ENCODE measurements at places on chromosomes 3 and 15. TPM values are rescaled to one million over a fixed set of nuclear protein-coding genes. Genes with fewer than 3 reads are reported as not detected.

DNA sequence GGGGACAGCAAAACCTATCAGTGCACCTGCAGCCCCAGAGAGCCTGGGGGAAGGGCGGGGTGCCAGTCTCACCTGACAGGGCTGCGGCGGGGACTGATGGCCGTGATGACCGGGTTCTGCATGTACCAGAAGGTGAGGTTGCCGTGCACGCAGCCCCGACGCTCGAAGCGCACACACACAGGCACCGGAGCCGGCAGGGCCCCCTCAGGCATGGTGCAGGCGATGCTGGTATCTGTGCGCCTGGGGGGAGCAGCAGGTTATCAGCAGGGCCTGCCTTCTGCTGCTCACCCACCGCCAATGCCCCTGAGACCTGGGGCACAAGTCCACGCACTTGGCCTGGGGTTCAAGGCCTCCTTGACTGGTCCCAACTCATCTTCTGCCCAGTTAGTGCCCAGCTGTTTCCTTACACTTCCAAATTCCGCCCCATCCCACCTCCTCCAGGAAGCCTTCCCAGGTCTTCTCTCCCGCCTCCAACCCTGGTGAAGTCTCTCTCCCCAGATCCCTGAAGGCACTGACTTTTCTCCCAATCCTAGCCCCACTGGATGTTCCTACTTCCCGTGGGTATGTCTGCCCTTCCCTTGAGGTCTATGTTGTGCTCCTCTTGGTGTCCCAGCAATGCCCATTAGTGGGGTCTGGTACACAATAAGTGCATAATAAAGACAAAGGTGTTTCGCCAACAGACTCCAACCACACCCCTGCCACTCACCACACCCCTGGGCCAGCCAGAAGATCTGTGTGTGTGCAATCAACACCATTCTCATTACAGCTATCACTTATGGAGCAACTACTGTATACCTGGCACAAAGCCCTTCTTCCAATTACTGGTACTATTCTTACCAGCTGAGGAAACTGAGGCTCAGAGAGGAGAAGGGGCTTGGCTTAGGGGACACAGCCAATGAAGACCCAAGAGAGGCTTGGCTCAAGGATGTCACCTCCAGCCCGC lies 28.9 kb downstream of the H1-8 start:
- DNase-seq = no peak

CERS3 gene
- polyA plus RNA-seq = 0.04 TPM

ROPN1 gene
- not detected for polyA plus RNA-seq

C3orf33 gene
- polyA plus RNA-seq = 0.19 TPM

RBMS3 gene
- polyA plus RNA-seq = not detected

All from CD14-positive monocyte (primary cell).